ENCODE measurements at places on chromosomes 11 and 22.

DNA sequence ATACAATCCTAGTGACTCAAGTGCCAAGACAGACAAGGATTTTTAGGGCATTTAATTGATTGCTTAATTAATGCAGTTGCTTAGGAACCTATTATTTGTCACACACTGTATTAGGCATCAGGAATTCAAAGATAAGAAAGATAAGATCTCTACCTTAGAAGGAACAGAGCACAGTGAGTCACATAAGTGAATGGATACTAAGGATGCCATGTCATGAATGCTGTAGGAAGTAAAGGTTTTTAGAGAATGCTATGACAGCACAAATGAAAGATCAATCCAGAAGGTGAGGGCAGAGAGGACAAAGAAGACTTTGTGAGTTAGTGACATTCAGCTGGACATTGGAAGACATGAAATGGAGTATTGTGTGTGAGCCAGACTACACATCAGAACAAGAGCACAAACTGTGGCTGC, 147.9 kb upstream of the DDI1 start:
- no peak for DNase-seq

GRCh38 chr11:58775066-58775708, 43.4 kb upstream of the GLYAT start:
- no peak for DNase-seq

DNA sequence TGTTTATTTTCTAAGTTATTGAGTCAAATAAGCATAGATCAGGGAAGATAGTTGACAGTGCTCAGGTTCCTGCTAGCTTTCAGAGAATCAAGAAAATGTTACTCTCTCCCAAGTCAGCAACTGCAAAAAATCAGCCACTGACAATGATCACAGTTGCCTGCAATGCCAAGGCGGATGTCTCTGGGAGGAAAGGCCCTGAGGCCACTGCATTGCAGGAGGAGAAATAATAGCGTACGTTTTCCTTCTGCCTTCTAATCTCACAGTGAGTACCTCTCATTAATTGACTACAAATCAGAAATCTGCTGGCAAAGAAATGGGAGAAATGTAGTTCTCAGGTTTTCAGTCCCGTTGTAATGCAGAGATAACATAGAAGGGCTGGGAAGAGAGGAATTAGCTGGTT, 54.0 kb upstream of the SPON1 start:
- DNase-seq, result no peak

- peak; percentile 96 for DNase-seq
Measured at GRCh38 chr11:8206251-8207079, 37.6 kb upstream of the RIC3 start.

- DNase-seq, result no peak
Measured at GRCh38 chr22:38652859-38653258, 3.3 kb downstream of the FAM227A start.

GRCh38 chr11:92416971-92417725, 192.5 kb downstream of the FAT3 start:
- DNase-seq, result no peak

DNA sequence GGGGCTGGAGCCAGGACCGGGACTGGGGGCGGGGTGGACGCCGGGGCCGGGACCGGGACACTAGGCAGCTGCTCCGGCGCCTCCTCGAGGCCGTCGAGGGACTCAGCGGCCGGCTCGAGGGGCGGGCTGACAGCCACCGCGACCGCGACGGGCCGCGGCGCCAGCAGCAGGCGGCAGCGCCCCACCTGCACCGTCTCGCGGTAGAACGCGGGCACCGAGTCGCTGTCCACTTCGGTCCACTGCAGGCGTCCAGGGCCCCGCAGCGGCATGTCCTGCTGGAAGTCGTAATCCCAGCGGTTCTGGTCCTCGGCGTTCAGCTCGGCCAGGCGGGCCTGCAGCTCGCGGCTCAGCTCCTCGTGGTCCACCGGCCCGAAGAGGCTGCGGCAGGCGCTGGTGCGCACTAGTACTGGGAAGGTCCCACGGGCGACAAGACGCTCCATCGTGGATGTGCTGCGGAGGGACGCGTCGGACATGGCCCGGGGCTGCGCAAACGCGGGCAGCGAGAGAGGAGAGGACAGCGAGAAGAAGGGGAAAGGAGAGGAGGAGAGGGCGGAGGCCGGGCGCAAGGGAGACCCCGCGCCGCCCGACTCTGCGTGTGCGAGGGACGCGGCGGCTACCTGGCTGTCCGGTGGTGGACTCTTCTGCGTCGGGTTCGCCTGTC, 428 bp downstream of the CDKN1C start:
- peak; percentile 28 for DNase-seq

DNA sequence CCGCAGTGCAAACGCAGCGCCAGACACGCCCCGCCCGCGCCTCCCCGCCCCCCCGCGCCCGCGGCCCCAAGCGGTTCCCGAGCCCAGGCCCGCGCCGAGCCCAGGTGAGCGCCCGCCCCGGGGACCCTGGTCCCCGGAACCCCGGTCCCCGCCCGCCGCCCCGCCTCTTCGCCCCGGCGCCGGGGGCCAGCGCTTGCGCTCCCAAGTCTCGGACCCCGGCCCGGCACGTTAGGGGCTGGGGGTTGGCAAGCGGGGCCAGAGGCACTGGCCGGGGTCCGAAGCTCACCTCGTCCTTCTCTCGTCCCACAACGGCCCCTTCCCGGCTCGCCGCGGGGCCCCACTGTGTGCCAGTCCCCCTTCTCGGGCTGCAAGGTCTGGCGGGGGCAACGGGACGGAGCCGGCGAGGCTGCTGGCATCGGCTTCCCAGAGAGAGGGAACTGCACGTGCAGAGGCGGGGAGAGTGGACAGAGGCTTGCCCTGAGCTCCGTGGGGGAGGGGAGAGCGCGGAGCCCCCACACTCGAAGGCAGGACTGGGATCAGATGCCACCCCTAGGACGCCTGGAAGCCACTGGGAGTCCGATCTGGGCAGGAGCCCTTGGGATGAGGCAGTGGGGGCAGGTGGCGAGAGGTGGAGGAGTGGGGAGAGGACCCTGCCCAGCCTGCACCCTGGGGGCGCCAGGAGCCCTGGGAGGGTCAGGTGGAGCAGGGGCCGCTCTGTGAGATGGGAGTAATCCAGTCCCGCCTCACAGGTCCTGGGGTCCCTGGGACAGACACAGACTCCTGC, 1.8 kb upstream of the AIFM3 start:
- DNase-seq, result no peak

DNA sequence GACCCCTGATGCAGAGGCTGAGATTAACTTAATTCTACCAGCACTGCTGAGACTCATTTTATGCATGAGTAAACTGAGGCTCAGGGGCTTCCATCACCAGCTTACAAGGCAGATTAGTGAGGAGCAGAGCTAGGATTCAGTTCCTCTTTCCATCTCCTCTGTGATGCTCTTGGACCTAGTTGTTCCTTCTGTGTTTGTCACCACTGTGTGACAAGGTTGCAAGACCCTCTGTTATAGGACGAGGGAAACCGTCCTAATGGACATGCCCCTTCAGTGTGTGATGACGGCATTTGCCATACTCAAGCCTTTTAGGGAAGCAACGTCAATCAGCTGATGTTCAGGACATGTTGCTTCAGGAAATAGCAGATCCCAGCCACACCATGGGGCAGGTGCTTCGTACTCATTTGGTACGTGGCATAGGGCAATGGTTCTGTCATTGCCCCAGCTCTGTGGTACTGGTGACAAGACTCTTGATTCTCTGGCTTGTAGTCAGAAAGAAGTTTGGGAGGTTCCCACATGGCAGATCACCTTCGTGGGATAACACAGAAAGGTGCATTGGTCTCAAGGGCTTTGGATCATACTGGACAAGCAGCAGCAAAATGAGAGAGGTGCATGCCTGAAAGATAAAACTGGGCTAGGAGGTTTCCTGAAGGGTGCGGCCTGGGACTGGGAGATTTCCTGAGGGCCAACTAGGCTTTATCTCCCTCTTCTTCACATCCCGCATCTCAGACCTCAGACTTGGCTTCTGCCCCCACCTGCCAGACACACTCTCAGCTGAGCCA, 23.9 kb upstream of the CD44 start:
- no peak for DNase-seq

DNA sequence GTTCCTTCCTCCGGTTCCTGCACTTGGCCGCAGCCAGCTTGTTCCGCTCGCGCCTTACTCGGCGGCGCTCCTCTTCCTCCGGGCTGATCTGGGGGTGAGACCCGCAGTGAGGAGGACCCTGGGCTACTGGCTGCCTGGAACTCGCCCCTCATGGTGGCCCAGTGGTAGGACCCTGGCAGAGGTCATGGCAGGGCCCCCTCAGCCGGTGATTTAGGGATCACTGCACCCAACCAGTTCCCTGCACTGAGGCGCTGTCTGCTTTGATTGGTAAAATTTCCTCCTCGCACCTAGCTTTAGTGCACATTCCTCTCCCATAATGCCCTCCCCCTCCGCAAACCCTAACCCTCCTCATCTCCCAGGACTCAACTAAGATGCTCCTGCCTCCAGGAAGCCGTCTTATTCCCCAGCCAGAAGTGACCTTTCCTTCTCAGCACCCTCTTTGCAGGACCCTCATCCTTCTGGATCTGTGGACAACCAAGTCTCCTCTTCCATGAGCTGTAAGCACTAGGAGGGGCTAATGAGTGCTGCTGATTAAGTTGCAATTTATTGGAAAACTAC, 3.6 kb downstream of the CCDC85B start:
- no peak for DNase-seq

- no peak for DNase-seq
Measured at GRCh38 chr11:131370901-131371790, 731 bp downstream of the NTM start.

DNA sequence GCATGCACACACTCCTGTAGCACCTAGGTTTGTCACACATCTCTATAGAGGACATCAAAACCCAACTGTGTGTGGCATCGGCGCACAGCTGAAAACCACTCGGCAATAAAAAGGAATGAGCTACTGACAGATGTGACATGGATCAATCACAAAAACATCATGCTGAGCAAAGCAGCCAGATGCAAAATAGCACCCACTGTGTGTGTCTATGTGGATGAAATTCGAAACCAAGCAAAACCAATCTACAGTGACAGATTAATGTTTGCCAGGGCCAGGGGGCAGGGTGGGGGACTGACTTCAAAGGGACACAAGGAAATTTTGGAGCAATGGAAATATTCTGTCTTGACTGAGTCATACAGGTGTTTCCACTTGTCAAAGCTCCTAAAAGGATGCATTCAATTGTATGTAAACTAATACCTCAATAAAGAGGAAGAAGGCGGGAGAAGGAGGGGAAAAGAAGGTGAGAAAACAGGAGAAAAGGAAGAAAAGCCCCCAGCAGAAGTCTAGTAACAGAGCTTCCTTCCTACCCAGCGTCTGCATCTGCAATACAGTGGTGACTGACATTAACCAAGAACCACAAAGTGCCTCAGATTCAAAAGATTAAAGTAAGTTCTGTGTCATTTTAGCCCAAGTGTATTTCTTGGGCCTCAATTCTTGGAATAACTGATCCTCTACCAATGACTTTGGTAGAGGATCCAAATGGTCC, 49.8 kb downstream of the PACSIN2 start:
- no peak for DNase-seq

- DNase-seq, result no peak
Measured at GRCh38 chr11:6475936-6476335, 2.2 kb upstream of the TRIM3 start.
